8988T (cell line): ENCODE measurements at places on chromosomes 16 and 17.
A peak's percentile ranks its signal among the peaks of the same experiment; 100 is the strongest.

- DNase-seq: no peak
Observed at GRCh38 chr17:45042346-45043120, 8.9 kb downstream of the DCAKD start.

DNA sequence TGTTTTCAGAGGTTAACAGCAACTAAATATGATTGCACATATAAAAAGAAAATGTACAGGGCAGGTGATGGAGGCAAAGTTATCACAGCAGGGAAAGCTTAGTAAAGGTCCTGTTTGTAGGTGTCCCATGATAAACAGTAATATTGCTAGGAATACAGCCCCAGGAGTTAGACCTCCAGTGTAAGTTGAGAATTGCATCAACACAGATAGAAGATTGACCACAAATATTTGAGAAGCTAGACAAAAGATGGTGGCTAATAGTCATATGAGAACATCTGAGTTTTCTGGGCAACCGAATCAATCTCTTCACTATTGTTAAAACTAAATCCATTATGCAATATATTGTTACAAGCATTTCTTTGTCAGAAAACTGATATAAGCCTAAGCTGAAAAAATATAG lies 152.6 kb downstream of the CDH11 start:
- DNase-seq: no peak

- DNase-seq: peak; percentile 68
Observed at GRCh38 chr16:75234856-75235696, 16.3 kb downstream of the CTRB1 start.

- no peak for DNase-seq
Observed at GRCh38 chr17:82232876-82233785, 4.3 kb downstream of the SLC16A3 start.

GRCh38 chr16:83723244-83723643 lies 84.5 kb upstream of the HSBP1 start:
- DNase-seq: no peak

DNA sequence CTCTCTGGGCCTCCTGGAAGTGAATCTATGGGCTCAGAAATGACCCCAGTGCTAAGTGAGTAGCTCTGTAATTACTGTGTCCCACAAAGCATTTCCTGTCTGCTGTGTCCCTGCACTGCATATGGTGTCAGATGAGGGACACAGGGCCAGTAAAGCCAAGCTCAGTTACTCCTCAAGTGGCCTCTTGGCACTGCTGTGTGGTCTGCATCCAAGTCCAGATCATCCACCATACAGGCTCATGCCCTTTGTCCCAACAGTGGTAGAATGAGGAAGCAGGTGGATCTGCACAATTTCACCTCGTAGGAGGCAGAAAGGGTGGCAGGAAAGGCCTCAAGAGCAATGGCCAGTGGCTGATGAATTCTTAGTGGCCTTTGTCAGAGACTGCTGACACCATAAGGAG lies 146.8 kb downstream of the SOX9 start:
- DNase-seq: no peak

GRCh38 chr16:86567701-86568581 lies 1.3 kb downstream of the FOXC2 start:
- DNase-seq: no peak

DNA sequence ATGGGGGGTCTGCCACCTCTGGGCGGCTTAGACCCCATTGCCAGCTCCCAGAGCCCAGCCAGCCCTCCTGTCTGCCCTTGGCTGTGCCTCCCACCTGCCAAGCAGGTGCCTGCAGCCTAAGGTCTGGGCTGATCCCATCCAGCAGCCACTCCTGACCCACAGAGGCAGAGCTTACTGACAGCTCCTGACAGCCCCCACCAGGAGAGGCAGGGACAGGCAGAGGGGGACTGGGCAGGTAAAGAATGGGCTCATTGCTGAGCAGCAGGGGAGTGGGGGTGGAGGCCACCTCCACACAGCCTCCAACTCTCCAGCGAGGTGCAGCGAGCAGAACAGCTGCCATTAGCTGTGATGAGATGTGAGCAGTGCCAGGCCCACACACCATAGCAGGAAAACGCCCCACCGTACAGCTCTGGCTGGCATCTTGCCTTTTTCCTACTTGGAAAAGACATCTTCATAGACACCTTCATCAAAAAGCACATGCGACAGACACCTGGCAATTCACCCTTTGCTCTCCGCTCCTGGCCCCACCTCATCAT lies 164.4 kb downstream of the C16orf78 start:
- no peak for DNase-seq

DNA sequence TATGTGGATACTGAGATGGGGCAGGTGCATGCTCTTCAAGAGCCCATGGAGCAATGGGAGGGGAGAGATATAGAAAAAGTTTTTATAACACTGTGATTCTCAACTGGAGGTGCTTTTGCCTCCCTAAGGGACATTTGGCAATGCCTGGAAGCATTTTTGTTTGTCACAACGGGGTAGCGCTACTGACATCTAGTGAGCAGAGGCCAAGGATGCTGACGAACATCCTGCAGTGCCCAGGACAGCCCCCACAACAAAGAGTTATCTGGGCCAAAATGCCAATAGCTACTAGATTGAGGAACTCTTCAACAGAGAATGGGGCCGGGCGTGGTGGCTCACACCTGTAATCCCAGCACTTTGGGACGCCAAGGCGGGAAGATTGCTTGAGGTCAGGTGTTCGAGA lies 67.2 kb upstream of the CLEC3A start:
- no peak for DNase-seq

DNA sequence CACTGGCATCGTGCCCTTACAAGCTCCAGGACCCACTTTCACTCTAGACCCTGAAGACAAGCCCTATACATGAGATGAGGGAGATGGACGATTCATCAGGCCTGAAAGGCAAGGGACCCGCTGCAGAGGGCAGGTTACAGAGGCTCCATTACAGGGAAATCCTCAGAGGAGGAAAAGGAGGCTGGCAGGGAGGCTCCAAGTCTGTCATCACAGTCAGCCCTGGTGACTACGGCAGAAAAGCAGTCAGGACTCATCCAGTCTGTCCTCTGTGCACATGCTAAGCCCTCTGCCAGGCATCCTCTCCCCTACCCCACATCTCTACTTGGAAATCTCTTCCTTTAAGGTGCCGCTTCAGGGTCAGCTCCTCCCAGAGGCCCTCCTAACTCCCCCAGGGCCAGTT lies 197.7 kb upstream of the CDH5 start:
- no peak for DNase-seq

- no peak for DNase-seq
Observed at GRCh38 chr17:43732958-43733357, 25.6 kb downstream of the SOST start.

DNA sequence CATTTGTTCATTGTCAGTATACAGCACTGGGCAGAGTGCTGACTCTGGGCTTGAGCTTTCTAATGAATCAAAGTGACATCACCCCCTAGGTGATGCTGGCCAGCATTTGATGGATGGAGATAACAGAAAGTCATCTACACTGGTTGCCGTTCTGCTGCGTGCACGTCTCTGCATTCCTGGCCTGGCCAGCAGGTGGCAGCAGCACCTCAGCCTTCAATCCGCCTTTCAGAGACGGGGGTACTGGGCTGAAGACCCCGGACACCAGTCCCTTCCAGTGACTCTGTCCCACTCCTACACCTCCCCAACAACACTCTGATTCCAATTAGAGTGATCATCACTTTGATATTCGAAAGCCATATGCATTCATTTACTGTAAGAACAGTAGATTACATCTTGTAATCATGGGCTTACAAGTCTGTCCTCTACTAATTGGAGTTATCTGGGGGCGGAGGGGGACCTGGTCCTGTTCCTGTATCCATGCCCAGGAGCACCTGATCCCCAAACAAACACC lies 6.0 kb downstream of the CPSF4L start:
- DNase-seq: no peak

DNA sequence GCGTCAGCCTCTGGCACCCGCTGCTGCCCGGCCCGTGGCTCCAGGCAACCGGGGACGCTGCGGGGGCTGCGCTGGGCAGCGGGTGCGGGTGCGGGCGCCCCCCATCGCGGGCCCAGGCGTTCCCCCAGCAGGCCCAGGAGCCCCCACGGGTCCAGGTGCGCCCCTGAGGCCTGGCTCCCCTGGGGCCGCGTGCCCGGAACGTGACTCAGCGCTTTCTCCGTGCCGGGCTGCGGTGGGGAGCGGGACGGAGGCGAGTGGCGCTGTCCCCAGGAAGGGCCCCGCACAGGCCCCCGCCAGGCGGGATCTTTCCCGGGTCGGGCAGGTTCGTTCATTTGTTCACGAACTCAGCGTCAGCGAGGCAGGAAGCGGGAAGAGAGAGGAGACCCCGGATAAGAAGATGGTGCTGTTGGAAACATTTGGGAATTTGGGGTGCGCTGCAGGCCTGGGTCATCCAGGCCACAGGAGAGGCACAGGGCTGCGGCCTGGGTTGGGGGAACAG lies 18.4 kb upstream of the EXOC7 start:
- no peak for DNase-seq

DNA sequence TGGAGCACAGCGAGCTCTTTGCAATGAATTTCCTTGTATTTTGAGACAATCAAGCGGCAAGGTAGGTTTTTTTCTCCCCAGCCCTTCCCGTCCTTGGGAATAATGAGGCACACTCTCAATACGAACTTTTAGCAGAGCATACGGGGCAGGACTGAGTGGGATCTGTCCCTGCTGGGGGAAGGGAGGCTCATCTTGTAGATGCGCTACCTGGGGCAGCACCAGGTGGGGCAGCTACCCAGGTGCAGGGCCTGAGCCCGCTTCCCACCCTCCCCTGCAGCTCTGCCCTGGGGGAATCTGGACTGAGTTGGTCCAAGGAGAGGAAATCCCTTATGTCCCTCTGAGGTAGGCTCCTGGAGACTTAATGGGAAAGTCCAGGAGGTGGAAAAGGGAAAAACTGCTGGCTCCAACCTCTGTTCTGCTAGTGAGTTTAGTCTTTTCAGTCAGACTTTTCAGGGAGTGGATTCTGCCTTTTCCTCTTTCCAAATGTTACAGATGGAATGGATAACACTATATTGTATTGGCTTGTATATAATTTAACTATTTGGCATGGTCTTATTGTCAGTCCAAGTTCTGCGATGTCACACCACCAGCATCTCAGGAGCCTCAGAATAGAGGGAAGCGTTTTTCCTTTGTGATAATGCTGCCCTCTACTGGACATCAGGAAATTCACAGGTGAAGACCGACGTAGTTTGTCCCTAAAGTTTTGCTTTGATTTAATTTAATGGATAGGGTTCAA lies 9.6 kb upstream of the CES1 start:
- DNase-seq: peak; percentile 48

DNA sequence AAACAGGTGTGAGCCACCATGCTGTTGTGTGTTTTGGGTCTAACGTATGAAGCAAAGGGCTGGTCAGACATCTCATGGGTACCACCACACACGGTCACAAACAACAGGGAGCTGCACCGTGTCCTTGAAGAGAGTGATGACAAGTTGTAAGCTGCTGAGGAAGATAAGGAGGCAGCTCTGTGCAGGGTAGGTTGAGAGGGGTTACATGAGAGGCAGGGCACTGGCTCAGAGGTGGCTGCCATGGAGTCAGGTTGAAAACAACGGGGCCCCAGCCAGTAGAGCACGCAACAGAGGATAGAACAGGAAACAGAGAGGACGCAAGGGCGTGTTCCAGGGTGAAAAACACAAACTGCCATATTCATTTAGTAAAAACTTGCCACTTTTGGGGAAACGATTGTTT lies 52.2 kb downstream of the TRARG1 start:
- DNase-seq: no peak

- no peak for DNase-seq
Observed at GRCh38 chr17:61284746-61285145, 114.9 kb upstream of the TBX2 start.

- peak; percentile 86 for DNase-seq
Observed at GRCh38 chr16:67647111-67647651, 2.2 kb downstream of the CARMIL2 start.

GRCh38 chr16:23334950-23335349 lies 32.8 kb downstream of the SCNN1B start:
- no peak for DNase-seq

GRCh38 chr17:80769516-80769915 lies 222.1 kb upstream of the CHMP6 start:
- DNase-seq: no peak

GRCh38 chr17:4987767-4988567 lies 492 bp upstream of the CAMTA2 start:
- DNase-seq: no peak

- DNase-seq: peak; percentile 16
Observed at GRCh38 chr17:28906276-28906675, 3.4 kb upstream of the DHRS13 start.

- no peak for DNase-seq
Observed at GRCh38 chr16:81817296-81817695, 38.2 kb downstream of the PLCG2 start.

DNA sequence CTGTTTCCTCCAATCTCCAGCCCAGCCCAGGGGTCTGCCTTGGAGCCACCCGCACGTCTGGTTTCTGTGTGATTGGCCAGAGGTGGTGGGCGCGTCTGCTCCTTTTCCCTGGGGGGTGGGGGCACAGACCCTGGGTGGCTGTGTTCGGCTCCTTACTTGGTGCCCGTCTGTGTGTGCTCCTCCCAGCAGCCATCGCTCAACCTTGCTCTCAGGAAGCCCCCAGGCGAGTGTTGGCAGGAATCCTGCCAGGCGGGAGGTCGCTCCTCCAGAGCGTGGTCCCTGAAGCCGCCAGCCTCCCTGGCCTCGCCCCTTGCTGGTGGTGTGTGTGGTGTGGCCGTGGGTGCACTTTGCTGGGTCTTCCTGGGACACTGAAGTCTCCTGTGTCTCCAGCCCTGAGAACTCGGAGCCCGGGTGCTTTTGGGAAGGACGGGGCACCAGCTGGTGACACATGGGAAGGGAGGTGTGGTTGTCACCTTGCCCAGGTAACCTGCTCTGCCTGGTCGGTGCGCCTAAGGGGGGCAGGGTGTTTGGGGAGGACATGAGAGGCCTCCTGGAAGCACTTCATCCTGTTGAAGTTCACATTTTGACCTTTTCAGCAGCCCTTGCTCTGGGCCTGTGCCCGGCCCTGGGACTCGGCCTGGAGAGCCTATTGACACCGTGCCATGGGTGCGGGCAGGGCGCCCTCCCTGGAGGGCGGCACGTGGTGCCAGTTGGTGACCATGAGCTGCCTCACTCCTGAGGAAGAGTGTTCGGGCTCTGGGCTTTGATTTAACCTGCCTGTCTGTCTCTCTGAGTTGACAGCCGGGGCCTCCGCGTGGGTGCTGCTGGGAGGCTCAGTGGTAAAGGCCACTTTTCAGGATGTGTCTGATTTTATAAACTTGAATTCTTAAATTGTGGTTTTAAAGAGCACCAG lies 49.0 kb upstream of the ZNF750 start:
- no peak for DNase-seq

- no peak for DNase-seq
Observed at GRCh38 chr16:22317625-22318024, 20.4 kb downstream of the POLR3E start.
